Natural killer cell treated with Interleukin-12 subunit alpha and Interleukin-12 subunit beta and Interleukin-15 and Interleukin-18, amount 100 ng/mL, for 72 hours (primary cell): ENCODE measurements at places on chromosomes 6 and 20. TPM values are rescaled to one million over a fixed set of nuclear protein-coding genes. Genes with fewer than 3 reads are reported as not detected.

- H3K27me3 ChIP-seq: no peaks in the 10 kb centered on the region
- peak overlapping the region; percentile 55 for H3K4me3 ChIP-seq
- peak overlapping the region; percentile 53 for H3K27ac ChIP-seq
- H3K36me3 ChIP-seq: no peaks in the 10 kb centered on the region
- peaks cover 15% of the 10 kb centered on the region for H3K4me1 ChIP-seq
These were observed 9.4 kb upstream of the STX11 start for GRCh38 chr6:144140867-144141266.

GABRR1 gene
- not detected for total RNA-seq

DNA sequence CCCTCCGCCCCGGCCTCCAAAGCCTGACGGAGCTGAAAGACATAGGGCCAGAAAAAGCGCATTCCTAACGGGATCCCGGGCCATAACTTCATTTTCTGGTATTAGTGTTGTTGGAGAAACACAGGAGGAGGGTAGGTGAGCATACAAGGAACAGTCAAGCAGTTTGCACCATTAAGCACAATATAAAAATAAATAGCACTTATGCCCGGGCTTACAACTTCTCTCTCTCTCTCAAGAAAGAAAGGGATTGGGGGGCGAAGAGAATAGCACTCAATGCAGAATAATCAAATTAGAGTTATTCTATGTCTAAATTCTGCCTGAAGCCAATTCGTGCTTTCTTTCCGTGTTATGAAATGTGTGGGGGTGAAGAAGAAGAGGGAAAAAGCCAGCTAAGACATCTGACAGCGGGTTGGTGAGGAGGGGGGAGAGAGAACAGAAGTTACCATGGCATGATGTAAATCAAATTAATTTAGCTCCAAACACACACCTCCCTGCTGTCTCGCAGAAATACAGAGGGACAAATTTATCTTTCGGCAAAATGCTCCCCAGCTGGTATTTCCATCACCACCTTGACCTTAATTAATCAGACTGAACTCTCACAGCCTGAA, 508 bp upstream of the METTL24 start:
- peaks cover 48% of the 10 kb centered on the region for H3K27me3 ChIP-seq
- no peak overlapping the region for H3K27ac ChIP-seq
- H3K4me1 ChIP-seq: peaks cover 12% of the 10 kb centered on the region
- no peak for DNase-seq

GRCh38 chr20:29743101-29743931, 1514.1 kb upstream of the DEFB115 start:
- DNase-seq: peak; percentile 58
- H3K36me3 ChIP-seq: peaks cover under 1% of the 10 kb centered on the region
- no peaks in the 10 kb centered on the region for H3K27me3 ChIP-seq
- no peak overlapping the region for H3K27ac ChIP-seq

DNA sequence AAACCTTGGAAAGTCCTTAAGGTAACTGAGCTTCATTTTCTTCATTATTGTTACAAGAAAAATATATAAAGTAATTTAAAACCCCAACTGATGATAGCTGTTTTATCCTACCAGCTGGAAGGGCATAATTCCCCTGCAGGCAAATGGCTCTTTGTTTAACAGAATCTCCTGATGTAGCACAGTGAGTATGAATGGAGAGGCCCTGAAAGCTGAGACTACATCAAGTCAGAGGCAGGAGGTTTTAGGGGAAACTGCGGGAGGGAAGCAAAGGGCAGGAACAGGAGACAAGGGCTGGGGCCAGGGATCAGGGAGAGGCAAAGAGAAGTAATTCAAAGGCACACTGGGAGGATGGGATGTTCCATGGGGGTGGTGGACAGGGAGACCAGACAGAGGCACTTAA, 119.0 kb upstream of the LRFN2 start:
- peaks cover 26% of the 10 kb centered on the region for H3K27me3 ChIP-seq
- H3K27ac ChIP-seq: no peak overlapping the region
- H3K4me3 ChIP-seq: no peak overlapping the region
- no peaks in the 10 kb centered on the region for H3K36me3 ChIP-seq
- H3K4me1 ChIP-seq: no peaks in the 10 kb centered on the region

- no peaks in the 10 kb centered on the region for H3K36me3 ChIP-seq
- H3K4me1 ChIP-seq: peaks cover under 1% of the 10 kb centered on the region
These were observed 61.2 kb downstream of the LAMA4 start for GRCh38 chr6:112193117-112193516.

DNA sequence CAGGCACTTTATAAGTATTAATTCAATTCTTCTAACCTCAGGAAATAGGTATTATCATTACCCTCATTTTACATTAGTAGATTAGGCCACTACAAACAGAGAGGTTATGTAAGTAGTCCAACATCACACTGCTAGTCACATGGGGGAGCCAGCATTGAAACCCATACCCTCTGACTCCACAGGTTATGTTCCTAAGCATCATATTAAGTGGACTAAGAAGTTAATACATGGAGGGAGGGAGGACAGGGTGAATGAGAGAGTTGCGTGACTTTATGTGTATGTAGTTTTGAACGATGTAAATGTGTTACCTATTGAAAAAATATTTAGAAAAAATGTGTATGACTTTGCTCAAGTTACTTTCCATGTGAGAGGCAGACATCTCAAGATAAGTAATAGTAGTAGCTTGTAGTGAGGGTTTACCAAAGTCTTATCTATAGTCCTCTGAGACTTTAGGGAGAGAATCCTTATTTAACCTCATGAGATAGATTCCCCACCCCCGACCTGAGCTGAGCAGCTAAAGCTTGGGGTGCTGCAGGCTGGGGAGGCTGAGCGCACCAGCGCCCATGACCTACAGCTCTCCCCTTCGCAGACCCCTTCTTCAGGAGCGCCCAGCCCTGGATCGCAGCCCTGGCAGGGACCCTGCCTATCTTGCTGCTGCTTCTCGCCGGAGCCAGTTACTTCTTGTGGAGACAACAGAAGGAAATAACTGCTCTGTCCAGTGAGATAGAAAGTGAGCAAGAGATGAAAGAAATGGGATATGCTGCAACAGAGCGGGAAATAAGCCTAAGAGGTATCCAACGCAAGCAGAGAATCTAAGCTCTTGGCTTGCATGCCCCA, 7.5 kb downstream of the BTN3A2 start:
- H3K27ac ChIP-seq: no peak overlapping the region
- peaks cover 40% of the 10 kb centered on the region for H3K36me3 ChIP-seq
- DNase-seq: no peak
- no peak overlapping the region for H3K4me3 ChIP-seq

GRCh38 chr6:43373252-43373875, 3.9 kb upstream of the ZNF318 start:
- H3K4me3 ChIP-seq: no peak overlapping the region
- no peaks in the 10 kb centered on the region for H3K36me3 ChIP-seq
- H3K27me3 ChIP-seq: no peaks in the 10 kb centered on the region
- no peak for DNase-seq
- no peak overlapping the region for H3K27ac ChIP-seq

PROCR gene
- total RNA-seq: 0.53 TPM

MEA1 gene
- total RNA-seq: 77.8 TPM

NRM gene
- total RNA-seq: 11.7 TPM

DNA sequence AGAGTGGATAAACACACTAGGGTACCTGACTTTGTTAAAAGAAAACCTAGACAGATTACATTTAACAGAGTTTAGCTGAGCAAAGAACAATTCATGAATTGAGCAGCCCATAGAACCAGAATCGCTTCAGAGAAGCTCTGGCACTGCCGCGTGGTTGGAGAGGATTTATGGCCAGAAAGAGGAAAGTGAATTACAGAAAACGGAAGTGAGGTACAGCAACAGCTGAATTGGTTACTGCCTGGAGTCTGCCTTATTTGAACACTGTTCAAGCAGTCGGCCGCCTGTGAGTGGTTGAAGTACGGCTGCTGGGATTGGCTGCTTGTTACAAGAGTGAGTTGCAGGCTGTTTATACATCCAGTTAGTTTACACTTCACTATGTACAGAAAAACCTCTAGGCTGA, 253.8 kb upstream of the CDYL start:
- no peaks in the 10 kb centered on the region for H3K4me1 ChIP-seq
- DNase-seq: no peak
- no peak overlapping the region for H3K4me3 ChIP-seq
- no peak overlapping the region for H3K27ac ChIP-seq
- peaks cover 4% of the 10 kb centered on the region for H3K36me3 ChIP-seq

- peak overlapping the region; percentile 4 for H3K27ac ChIP-seq
- no peak overlapping the region for H3K4me3 ChIP-seq
- H3K27me3 ChIP-seq: no peaks in the 10 kb centered on the region
- H3K36me3 ChIP-seq: no peaks in the 10 kb centered on the region
- H3K4me1 ChIP-seq: peaks cover 43% of the 10 kb centered on the region
These were observed 109.9 kb downstream of the PSMB1 start for GRCh38 chr6:170443151-170443662.

BEND3 gene
- 6.5 TPM for total RNA-seq
